Colonic mucosa (tissue), 4 donors: ENCODE measurements at places on chromosomes 7 and 10. TPM values are rescaled to one million over a fixed set of nuclear protein-coding genes. Genes with fewer than 3 reads are reported as not detected.

The PNLIPRP1 gene
- total RNA-seq = 2.5 TPM

The ZPBP gene
- total RNA-seq = not detected

The CDHR1 gene
- 99.3 TPM for total RNA-seq

The SLC29A3 gene
- total RNA-seq = 6.5 TPM

DNA sequence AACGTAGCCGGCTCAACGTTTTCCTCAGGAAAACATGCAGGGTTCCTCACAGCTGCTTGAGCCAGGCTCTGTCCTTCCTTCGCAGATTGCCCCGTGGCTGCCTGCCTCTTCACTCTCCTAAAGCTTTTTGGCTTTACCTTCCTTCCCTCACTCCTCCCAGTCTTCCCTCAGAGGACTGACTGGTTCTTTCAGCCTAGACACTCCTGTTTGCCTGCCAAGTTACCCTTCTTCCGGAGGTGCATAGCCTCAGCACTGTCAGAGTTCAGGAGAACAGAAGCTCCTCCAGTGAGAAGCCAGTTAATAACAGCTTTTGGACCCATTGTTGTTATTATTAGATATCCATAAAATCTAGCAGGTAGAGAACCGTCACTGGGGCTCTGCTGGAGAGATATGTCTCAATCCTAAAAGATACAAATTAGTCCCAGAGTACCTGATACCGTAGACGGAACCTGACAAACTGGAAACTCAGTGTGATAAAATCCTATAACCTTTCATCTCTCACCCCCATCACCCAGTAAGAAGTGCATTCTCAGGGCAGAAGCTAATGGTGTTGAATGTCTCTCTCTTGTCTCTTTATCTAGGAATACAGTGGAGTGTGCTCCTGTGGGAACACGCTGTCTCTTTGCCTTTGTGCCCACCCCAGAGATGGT, 79.6 kb downstream of the SND1 start:
- no peak for DNase-seq

- no peak for DNase-seq
These were observed 74.6 kb downstream of the PPP1R17 start for GRCh38 chr7:31761646-31762045.

- DNase-seq = no peak
These were observed 275.7 kb downstream of the GPR37 start for GRCh38 chr7:124489925-124490324.

DNA sequence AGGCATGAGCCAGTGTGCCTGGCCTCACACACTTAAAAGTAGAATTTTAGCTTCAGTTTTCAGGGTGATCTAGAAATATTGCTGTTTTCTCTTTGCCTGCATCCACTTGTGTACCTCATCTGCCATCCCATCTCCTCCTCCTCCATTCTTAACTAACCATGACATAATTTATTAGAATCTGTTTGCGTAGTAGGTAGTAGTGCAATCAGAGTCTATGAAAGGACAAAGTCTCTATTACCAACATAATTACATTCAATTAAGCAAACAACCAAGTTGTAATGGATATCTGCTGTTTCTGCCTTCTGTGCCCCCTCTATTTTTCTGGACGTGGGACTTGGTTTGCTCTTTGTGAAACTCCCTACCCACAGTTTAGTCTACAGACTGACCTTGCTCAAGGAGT, 72.9 kb downstream of the CDK14 start:
- no peak for DNase-seq

- DNase-seq = no peak
These were observed 363.2 kb downstream of the AUTS2 start for GRCh38 chr7:69961436-69961835.

GRCh38 chr10:48759113-48759901, 74.6 kb downstream of the WDFY4 start:
- no peak for DNase-seq

DNA sequence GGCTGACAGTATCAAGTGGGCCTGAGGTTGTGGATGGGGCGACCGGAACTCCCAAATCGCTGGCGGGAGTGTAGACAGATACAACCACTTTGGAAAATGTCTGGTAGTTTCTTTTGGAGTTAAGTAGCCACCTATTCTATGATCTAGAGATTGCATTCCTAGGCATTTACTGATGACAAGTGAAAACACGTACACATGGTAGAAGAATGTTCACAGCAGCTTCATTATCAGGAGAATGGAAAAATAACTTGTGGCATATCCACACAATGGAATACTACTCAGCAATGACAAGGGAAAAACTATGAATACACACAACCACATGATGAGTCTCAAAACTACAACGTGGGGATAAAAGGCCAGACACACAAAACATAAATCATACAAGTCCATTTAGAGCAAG, 146.0 kb downstream of the MYOF start:
- DNase-seq = no peak

- no peak for DNase-seq
These were observed 317.2 kb downstream of the GPR158 start for GRCh38 chr10:25492040-25492439.

GRCh38 chr10:16866541-16867275, 49.5 kb upstream of the RSU1 start:
- DNase-seq = no peak
